DND-41 (cell line): ENCODE measurements at places on chromosomes 1 and 21.

- peaks cover 12% of the 10 kb centered on the region for H3K4me1 ChIP-seq
- no peak for DNase-seq
- H3K27me3 ChIP-seq = no peaks in the 10 kb centered on the region
- H3K27ac ChIP-seq = no peak overlapping the region
Observed at GRCh38 chr1:98849969-98850636, 154.6 kb downstream of the PLPPR5 start.

- H3K36me3 ChIP-seq = no peaks in the 10 kb centered on the region
- no peaks in the 10 kb centered on the region for H3K27me3 ChIP-seq
- H3K4me1 ChIP-seq = no peaks in the 10 kb centered on the region
- DNase-seq = no peak
- no peak overlapping the region for H3K27ac ChIP-seq
Observed at GRCh38 chr1:82598812-82599211, 798.1 kb downstream of the ADGRL2 start.

GRCh38 chr1:7252411-7253117 is 467.3 kb downstream of the CAMTA1 start:
- DNase-seq = no peak
- H3K4me1 ChIP-seq = no peaks in the 10 kb centered on the region
- H3K36me3 ChIP-seq = no peaks in the 10 kb centered on the region
- H3K27me3 ChIP-seq = peaks cover 3% of the 10 kb centered on the region

DNA sequence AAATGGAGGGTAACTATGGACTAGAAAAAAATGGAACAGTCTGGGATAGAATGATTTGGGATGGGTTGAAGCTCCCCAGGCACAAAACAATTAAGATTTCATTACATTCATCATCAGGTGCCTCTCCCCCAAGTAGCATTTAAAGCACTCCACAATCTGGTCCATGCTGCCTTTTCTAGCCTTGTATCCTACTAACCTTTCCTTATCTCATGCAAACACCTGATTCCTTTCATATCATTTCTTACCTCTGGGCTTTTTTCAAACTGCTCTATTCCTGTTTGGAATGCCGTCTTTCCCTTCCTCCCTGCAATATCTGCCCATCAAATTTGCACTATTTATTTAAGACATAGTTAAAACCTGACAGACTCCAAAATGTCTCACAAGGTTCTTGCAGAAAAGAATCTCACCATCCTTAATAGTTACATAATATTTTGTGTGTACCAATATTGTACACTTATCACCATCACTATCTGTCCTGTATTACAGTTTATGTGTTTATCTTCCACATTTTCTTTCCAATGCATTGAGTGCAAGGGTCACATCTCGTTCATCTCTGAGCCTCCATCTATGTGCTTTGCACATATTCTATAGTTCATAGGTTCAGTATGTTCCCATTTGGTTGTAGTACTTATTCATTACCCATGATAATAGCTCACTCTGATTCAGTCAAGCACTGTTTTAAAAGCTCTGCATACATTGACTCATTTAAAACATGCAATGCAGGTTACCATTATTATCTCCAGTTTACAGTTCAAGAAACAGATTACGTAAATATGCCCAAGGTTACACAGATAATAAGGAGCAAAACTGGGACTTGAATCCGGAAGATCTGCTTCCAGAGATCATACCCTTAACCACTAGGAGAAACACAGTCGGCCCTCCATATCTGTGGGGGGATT is 16.1 kb upstream of the SHCBP1L start:
- no peaks in the 10 kb centered on the region for H3K4me1 ChIP-seq
- peaks cover 21% of the 10 kb centered on the region for H3K27me3 ChIP-seq
- H3K27ac ChIP-seq = no peak overlapping the region
- no peak overlapping the region for H3K4me3 ChIP-seq
- DNase-seq = no peak
- no peaks in the 10 kb centered on the region for H3K36me3 ChIP-seq

- no peaks in the 10 kb centered on the region for H3K27me3 ChIP-seq
- no peak for DNase-seq
- no peak overlapping the region for H3K4me3 ChIP-seq
- no peak overlapping the region for H3K27ac ChIP-seq
- no peaks in the 10 kb centered on the region for H3K4me1 ChIP-seq
Observed at GRCh38 chr1:74699331-74699730, 25.7 kb upstream of the ERICH3 start.

DNA sequence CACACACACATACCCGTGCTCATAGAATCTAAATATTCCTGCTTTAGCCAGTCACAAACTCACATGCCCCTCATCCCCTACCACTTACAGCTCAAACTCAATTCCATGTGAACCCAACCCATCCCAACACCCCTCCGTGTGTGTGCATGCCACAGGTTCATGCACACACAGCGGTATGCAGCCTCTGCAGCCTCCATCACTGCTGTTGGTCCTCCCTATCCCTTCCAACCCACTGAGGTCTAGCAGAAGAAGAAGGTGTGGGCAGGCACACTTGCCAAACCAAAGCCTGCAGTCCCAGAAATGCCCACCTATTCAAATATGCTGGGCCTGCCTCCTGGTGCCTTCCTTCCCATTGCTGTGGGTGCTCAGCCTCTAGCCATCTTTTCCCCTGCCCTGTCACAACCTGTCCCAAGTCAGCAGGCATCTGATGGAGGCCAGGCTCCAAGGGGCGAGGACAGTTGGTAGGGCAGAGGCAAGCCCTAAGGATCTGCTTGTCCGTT is 26.2 kb downstream of the SLC2A1 start:
- H3K36me3 ChIP-seq = peaks cover 99% of the 10 kb centered on the region
- no peak for DNase-seq
- H3K4me1 ChIP-seq = peaks cover 47% of the 10 kb centered on the region
- H3K27me3 ChIP-seq = no peaks in the 10 kb centered on the region

DNA sequence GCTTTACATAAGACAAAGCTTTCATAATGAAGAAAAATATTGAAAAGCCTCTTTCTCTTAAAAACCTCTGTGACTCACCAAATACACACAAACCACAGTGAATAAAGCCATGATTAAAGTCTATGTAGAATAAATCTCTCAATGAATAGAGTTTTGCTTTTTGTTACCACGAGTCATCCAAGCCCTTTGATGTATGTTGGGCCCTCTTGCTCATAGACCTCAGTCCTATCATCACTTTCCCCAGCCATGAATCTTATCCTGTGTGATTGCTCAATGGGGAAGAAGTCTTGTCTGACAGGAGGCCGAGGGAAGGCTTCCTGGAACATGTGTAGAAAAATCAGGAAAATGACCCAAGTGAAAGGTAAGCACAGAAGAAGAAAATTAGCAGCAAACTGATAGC is 60.8 kb downstream of the NGF start:
- H3K27ac ChIP-seq = no peak overlapping the region
- H3K4me1 ChIP-seq = no peaks in the 10 kb centered on the region
- DNase-seq = no peak

- no peak overlapping the region for H3K27ac ChIP-seq
- DNase-seq = no peak
- H3K36me3 ChIP-seq = no peaks in the 10 kb centered on the region
- H3K4me3 ChIP-seq = no peak overlapping the region
Observed at GRCh38 chr1:3365523-3366125, 88.8 kb upstream of the ARHGEF16 start.

GRCh38 chr1:205313563-205314308 is 7.8 kb downstream of the NUAK2 start:
- no peaks in the 10 kb centered on the region for H3K36me3 ChIP-seq
- no peaks in the 10 kb centered on the region for H3K4me1 ChIP-seq
- no peak overlapping the region for H3K4me3 ChIP-seq
- peaks cover 33% of the 10 kb centered on the region for H3K27me3 ChIP-seq
- DNase-seq = no peak

DNA sequence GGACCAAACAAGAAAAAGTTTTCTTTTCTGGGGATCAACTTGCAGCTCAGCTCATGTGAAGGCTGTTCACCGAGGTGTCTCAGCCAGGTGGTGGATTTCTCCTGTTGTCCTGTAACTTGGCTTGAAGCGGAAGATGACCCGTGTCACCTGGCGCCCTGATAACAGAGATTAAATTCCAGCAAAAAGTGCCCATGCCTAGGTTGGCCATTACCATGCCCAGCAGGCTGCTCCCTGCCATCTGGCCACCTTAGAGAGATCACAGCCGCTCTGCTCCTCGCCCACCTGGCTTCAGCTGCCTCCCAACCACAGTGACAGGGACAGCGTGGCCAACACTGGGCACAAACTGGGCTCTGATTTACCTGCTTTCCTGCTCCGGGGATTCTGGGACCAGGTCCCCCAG is 149.5 kb downstream of the ZBTB18 start:
- no peak overlapping the region for H3K27ac ChIP-seq
- no peak overlapping the region for H3K4me3 ChIP-seq
- no peaks in the 10 kb centered on the region for H3K27me3 ChIP-seq
- no peak for DNase-seq
- no peaks in the 10 kb centered on the region for H3K4me1 ChIP-seq
- no peaks in the 10 kb centered on the region for H3K36me3 ChIP-seq

DNA sequence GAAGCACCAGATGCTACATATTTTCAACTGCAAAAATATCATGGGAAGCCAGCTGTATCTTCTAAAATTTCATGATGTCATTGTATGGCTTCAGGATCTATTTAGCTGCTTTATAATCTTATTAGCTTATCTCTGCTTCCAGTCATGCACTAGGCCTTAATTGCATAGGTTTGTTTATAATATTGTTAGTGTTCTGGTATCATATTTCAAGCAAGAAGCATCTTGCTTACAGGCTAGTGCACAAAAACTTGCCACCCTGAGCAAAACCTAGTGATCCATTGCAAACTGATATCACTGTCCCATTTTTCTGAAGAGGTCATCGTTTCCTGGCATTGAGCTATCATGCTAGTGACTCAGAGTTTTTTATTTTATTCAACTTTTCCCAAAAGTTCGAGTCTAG is 15.7 kb upstream of the NRIP1 start:
- no peak overlapping the region for H3K27ac ChIP-seq
- H3K4me1 ChIP-seq = no peaks in the 10 kb centered on the region
- no peaks in the 10 kb centered on the region for H3K36me3 ChIP-seq

- peak; percentile 18 for DNase-seq
- no peak overlapping the region for H3K27ac ChIP-seq
- H3K36me3 ChIP-seq = no peaks in the 10 kb centered on the region
Observed at GRCh38 chr1:200903793-200904192, 9.1 kb downstream of the INAVA start.

DNA sequence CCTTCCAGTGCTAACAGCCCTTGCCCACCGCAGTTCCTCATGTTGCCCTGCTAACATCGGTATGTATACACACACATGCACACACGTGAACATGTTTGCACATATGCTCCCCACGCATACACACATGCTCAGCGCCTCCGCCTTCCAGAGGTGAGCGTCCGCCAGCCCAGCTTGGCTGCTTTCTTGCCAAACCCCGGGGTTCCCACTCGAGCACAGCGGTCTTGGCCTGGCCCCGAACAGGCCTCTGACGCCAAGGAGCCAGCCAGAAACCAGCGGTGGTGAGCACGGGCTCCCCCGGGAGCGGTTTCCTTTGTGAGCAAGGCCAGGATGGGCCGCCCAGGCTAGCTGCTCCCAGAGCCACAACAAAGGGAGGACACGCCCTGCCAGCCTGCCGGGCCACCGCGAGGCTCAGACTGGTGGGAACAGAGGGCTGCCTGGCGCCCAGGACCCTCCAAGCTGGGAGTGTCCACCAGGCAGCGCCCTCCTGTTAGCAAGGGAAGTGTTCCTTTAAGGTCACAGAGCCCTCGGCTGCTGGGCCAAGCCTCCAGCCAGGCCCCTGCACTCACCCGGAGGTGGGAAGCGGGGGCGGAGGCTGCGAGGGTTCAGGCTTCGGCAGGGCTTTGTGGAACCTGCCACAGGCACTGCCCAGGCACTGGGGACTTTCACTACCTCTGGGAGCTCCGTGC is 65.4 kb downstream of the ALPL start:
- no peak overlapping the region for H3K27ac ChIP-seq
- no peak overlapping the region for H3K4me3 ChIP-seq
- no peak for DNase-seq
- H3K36me3 ChIP-seq = no peaks in the 10 kb centered on the region

DNA sequence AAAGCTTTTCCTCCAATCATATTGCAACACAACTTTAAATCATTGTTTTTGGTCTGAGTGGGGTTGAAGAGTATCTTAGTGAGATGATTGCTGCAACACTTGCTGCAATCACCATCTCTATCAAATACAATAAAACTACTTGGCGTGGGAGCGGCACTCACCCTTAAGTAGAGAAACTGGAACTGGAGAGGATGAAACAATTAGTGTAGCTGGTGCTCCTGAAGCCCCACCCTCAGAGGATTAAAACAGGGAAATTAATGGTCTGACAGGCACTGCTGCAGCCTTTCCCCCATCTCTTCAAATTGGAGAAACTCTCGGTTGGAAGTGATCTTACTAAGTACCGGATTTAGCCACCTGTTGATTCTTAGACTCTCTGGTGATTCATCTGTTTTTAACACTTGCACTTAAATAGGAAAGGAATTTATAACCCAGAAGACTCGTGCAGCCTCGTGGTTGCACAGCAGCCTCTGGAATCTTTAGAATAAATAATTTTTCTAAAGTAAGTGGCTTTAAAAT is 80.5 kb upstream of the KIF26B start:
- no peaks in the 10 kb centered on the region for H3K27me3 ChIP-seq
- H3K4me1 ChIP-seq = no peaks in the 10 kb centered on the region
- peaks cover 10% of the 10 kb centered on the region for H3K36me3 ChIP-seq

GRCh38 chr1:204742676-204743251 is 57.2 kb upstream of the LRRN2 start:
- peaks cover 7% of the 10 kb centered on the region for H3K27me3 ChIP-seq
- no peaks in the 10 kb centered on the region for H3K36me3 ChIP-seq
- no peak overlapping the region for H3K27ac ChIP-seq
- no peak overlapping the region for H3K4me3 ChIP-seq
- no peaks in the 10 kb centered on the region for H3K4me1 ChIP-seq
